Left cardiac atrium (tissue), 4 donors: ENCODE measurements at places on chromosomes 6 and 20. TPM values are rescaled to one million over a fixed set of nuclear protein-coding genes. Genes with fewer than 3 reads are reported as not detected.

- DNase-seq, result no peak
These were observed 1.1 kb upstream of the BNIP5 start for GRCh38 chr6:36337814-36338213.

DNA sequence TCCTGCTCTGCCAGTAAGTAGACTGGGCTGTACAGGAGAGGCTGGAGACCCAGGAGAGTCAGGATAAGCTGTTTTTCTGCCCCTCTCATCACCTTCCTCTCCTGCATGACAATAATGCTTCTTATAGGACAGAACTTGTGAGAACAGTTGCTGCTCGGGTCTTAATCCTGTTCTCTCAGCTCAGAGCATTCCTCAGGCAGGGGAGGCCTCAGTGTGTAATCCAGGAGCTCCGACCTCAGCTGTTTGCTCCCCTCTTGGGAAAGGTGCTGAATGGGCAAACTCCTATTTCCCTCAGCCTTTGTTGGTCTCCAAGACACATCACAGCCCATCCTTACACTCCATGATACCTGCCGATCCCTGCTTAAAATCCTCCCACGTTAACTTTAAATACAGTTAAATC is 134.9 kb upstream of the LRFN2 start:
- DNase-seq, result no peak

DNA sequence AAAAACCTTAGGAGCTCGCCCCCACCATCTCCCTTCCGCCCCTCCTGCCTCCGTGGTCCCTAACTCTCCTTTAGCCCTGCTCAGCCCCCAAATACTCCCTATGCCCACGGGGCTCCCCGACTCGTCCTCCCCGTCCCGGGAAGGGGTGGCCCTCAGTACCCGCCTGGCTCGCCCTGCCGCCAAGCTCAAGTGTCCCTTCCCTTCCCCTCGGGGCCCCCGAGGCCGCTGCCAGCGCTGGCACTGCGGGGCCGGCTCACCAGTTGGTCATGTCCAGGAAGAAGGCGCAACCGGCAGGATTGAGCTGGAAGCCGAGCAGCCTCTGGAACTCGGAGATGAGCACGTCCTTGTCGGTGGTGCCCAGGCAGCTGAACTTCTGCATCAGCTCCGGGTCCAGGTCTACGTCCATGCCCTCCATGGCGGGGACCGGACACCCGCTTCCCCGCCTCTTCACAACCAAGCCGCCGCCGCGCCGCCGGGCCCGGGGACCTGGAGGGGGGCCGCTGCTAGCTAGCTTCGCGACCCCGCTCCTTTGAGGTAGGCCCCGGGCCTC is 303 bp downstream of the ILRUN start:
- DNase-seq, result peak; percentile 68

DNA sequence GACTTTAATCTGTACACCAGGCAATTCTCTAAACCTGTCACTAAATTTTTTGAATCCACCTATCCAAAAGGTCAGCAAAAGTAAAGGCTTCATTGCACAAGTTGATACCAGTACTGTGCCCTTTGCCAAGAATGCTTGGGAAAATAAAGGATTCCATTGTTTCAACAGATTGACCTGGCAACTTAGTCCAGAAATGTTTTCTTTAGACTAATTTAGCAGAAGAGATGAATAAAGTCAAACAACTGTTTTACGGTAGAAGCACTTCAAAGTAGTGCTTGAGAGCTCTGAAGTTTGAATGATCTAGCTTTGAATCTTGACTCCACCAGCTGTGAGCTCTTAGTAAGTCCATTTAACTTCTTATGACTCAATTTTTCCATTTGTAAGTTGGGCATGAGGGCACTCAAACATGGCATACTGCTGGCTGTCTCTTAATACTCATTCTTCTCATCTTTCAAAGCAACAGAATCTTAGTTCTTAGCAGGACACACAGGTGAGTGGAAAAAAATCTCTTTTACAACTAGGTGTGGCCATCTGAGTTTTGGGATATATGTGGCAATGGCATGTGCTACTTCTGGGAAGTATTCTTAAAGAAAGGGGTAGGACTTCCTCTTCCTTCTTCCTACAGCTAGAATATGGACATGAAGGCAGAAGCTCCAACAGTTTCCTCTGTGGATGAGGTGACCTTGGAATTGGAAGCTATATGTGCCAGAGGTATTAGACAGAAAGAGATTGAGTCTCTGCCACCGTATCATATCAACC is 55.9 kb upstream of the LOC128125822 start:
- no peak for DNase-seq

Gene KCNQ5
- total RNA-seq, result 0.16 TPM
